Left kidney (tissue), 8 donors: ENCODE measurements at places on chromosomes 3 and 15.
A peak's percentile ranks its signal among the peaks of the same experiment; 100 is the strongest.

GRCh38 chr15:55552926-55553325 lies 35.2 kb downstream of the PYGO1 start:
- no peak for DNase-seq

- no peak for DNase-seq
Observed at GRCh38 chr15:40088929-40089755, 19.5 kb downstream of the BMF start.

DNA sequence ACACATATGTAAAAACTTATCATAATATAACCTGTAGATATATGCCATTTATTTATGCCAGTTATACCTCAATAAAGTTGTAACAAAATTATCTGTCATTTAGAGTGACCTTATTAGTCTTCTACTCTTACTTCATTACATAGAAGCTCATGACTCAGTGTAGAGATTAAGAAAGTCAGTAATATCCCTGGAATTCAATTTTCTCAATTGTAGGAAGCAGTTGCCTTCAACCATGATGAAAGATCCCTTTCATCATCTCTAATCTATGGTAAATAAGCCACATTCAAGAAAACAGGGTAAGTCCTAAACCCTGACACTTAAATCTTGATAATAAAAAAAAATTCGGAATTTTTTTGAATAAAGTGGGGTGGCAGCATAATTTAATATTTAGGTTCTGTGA lies 216.5 kb upstream of the PEX5L start:
- no peak for DNase-seq

DNA sequence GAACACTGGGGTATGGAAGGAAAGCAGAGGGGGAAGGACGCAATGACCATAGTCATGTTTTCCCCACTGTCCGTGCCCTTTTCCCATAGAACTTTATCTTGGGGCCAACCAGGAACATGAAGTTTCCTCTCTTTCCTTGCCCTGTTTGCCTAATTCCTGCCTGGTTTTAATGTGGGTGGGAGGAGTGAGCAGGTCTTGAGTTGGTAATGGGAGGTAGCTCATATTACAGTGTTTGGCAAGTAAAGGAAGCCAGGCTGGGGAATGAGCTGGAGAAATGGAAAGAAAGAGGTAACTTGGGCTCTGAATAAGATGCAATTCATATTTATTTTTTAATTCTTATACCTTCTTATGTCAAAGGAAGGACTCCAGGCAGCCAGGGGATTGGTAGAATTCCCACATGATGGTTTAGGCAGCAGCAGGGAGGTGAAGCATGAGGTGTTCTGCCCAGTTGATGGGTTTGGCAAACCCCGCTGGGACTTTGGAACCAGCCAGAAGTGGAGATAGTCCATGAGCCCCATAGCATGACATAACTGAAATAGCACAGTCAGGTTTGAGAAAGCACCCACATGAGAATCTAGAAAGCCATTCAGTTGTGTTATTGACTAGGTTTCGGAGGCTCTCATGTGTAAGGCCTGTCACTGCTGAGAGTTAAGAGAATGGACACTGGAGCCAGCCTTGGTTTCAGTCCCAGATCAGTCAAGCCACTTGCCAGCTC lies 60.0 kb downstream of the CCK start:
- no peak for DNase-seq

GRCh38 chr15:83243634-83244033 lies 36.0 kb upstream of the HDGFL3 start:
- no peak for DNase-seq

- no peak for DNase-seq
Observed at GRCh38 chr15:100810831-100811230, 68.8 kb upstream of the ALDH1A3 start.

- no peak for DNase-seq
Observed at GRCh38 chr3:46921871-46922271, 44.4 kb downstream of the PTH1R start.

DNA sequence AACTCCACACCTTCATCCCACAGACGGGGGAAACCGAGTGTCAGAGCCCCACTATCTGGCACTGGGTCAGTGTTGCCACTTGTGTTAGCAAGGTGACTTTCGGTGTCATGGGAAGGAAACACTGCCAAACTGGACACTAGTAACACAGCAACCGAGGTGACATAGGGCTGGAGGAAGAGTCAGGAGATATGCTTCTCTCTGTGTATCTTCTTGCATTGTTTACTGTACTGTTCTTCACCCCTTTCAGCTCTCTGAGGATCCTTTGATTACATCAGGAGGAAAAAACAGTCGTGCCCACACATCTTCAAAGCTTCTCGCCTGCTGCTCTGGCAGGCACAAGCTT lies 109.4 kb upstream of the RAD18 start:
- DNase-seq, result no peak

GRCh38 chr3:60657972-60658371 lies 593.3 kb downstream of the FHIT start:
- no peak for DNase-seq

DNA sequence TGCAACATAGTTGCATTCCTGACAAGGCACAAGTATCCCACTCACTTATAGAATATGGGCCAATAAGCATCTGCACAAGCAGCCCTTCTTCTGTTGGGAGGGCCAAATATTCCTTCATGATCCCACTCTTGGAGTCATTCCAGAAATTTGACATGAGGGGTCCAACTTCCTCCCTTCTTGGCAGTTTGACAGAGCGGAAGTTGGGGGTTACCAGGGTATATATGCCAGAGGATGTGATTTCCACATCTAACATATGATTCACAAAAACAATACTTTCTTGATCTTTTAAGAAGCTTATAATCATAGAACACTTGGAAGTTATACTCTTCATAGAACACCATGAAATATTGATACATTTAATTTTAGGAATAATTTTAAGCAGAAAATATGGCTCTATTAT lies 100.9 kb upstream of the CRBN start:
- no peak for DNase-seq

GRCh38 chr3:119352034-119352609 lies 57.9 kb downstream of the ARHGAP31 start:
- no peak for DNase-seq

DNA sequence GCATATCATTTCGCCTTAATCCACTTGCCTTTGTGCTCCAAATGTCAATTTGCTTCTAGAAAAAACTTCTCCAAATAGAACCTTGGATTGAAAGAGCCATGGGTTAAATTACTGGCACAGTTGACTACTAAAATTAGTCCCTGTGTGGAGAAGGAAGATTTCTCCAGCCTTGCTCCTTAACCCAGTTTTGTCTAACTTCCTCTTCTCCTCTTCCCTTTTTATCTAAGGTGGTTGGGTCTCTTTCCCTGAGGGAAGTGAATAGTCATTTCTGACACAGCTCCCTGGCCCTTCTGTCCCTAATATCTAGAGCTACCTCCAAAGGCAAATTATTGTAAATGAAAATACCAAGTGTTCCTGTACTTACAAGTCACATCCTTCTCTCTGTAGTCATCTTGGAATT lies 527.9 kb upstream of the TBL1XR1 start:
- DNase-seq, result no peak

DNA sequence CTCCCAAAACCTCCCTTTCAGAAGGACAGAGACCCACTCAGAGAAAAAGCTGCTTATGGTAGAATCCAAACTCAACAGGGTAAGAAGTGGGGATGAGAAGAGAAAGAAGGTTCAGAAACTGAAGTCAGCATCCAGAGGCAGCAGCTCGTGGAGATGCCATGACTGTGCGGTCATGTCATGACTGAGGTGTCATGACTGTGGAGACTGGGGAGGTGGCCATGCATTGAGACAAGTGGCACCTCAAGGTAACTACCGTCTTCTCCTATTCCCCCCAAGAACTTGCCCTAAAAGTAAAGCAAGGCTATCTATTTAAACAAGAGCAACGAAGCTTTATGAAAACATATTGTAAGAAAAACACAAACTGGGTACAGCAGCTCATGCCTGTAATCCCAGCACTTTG lies 15.1 kb downstream of the CHRNA3 start:
- no peak for DNase-seq

GRCh38 chr15:26974120-26974780 lies 3.3 kb downstream of the GABRG3 start:
- DNase-seq, result peak; percentile 40

GRCh38 chr15:73387507-73388255 lies 18.9 kb upstream of the HCN4 start:
- no peak for DNase-seq

GRCh38 chr3:179811321-179812095 lies 158.7 kb downstream of the USP13 start:
- peak; percentile 59 for DNase-seq

- DNase-seq, result no peak
Observed at GRCh38 chr3:149435996-149436885, 38.3 kb upstream of the TM4SF4 start.

DNA sequence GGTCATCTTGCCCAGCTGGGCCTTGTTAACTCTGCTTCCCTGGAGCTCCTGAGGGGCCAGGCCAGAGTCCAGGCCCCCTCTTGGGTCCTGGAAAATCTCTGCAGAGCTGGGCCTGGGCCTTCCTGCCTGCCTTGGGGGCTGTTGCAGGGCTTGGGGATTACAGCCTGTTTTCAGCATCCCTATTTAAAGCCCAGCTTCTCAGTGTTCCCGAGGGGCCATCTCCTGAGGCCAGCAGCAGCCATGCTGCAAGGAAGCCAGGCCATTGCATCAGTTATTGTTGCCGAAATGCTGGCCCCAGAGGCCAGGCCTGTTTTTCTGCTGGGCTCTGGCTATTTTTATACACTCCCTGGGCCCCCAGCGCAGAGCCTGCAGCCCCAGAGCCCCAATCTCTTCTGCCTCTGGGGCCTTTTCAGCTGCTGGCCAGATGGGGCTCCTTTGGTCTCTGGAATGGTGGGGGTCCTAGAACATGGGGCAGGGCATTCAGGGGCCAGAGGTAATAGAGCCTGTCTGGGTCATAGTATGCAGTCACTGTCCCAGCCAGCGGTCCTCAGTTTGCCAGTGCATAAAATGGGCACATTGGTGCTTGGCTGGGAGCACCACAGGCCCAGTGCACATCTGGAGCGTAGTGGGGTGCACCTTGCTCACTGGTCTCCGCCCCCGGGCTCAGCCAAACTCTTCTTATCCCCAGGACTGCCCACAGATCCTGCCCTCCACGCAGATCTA lies 28.5 kb downstream of the PLXNA1 start:
- no peak for DNase-seq

GRCh38 chr15:90851114-90851513 lies 17.3 kb upstream of the FURIN start:
- DNase-seq, result no peak

GRCh38 chr3:182697345-182697919 lies 95.9 kb upstream of the ATP11B start:
- DNase-seq, result no peak

DNA sequence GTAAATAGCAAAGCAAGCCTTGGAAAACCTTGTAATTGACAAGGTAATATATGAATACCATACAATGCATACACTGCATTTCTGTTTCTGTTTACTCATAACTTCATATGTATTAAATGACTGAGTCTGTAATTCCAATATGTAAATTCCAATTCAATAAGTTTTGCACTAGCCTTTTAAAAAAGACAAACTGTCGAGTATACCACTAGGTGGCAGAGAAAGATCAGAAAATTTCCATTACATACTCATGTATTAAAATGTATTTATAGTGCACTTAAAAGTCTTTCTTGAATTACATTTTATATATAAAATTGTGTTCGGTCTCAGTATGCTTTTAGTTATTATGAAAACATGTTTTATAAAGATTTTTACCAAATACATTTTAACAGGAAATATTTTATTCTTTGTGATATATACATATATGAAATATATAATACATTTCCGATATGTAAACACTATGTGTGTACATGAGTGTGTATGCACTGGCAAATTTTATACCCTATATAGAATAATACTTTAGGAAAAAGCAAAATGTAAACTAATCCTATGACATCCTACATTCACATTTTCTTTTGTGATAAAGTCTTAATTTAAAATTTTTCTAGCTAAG lies 216.8 kb downstream of the VGLL3 start:
- peak; percentile 40 for DNase-seq

GRCh38 chr3:109021556-109021955 lies 67.9 kb upstream of the GUCA1C start:
- no peak for DNase-seq

DNA sequence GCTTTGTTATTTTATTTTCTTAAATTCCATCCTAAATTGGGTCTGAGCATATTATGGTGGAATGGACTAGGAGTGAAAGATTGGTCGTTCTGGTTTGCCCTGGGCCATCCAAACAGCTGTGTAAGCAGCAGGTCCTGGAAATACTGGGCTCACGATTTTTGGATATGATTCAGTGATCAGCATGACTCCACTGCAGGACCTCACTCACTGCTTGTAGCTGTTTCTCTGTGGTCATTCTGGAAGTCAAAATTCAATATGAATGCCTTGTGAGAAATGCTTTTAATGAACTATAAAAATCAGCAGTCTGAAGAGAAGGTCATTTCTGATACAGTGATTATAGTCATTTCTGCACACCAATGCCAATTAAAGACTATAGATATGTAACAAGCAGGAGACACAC lies 185.0 kb downstream of the RBMS3 start:
- DNase-seq, result no peak

DNA sequence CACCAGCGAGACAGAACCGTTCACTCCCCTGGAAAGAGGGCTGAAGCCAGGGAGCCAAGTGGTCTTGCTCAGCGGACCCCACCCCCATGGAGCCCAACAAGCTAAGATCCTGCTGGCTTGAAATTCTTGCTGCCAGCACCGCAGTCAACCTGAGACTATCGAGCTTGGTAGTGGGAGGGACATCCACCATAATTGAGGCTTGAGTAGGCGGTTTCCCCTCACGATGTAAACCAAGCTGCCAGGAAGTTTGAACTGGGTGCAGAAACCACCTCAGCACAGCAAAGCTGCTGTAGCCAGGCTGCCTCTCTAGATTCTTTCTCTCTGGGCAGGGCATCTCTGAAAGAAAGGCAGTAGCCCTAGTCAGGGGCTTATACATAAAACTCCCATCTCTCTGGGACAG lies 151.0 kb downstream of the MBNL1 start:
- no peak for DNase-seq

GRCh38 chr3:44323341-44323955 lies 15.1 kb upstream of the TCAIM start:
- peak; percentile 78 for DNase-seq

DNA sequence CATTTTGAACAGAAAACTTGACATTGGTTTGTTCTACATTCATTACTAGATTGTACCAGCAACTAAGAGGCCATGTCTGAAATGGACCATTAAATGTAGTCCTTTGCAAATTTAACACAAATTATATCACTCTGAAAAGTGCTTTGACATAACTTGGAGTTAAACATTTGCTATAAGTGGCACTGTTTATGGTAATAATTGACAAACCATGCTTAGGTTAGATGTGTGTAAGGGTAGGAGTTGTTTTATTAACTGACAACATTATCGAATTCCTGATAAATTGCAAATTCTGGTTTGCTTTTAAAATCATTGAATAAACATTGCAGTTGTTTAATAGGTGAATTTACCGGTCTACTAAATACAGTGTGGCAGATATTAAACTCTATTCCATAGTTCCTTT lies 6.1 kb upstream of the TMEM207 start:
- DNase-seq, result no peak

DNA sequence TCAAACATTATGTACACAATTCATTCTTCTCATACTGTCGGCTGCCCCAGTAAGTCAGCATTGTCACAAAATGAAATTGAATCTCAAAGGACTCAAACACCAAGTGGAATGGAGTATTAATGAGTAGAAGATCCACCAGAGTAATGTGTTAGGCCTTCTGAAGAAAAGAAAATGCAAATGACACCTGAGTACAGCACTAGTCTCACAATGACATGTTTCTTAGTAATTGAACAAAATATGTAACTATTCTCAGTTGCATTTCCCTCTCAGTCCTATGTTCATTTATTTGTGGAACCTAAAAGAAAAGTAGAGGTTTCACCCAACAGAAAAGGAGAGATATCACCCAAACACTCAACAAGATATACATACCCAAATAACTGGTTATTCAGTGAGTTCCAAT lies 283.9 kb upstream of the THBS1 start:
- no peak for DNase-seq

GRCh38 chr15:27696530-27696929 lies 402.6 kb downstream of the OCA2 start:
- DNase-seq, result no peak
